ENCODE measurements at places on chromosomes 3 and 15. TPM values are rescaled to one million over a fixed set of nuclear protein-coding genes. Genes with fewer than 3 reads are reported as not detected.
A peak's percentile ranks its signal among the peaks of the same experiment; 100 is the strongest.

DNA sequence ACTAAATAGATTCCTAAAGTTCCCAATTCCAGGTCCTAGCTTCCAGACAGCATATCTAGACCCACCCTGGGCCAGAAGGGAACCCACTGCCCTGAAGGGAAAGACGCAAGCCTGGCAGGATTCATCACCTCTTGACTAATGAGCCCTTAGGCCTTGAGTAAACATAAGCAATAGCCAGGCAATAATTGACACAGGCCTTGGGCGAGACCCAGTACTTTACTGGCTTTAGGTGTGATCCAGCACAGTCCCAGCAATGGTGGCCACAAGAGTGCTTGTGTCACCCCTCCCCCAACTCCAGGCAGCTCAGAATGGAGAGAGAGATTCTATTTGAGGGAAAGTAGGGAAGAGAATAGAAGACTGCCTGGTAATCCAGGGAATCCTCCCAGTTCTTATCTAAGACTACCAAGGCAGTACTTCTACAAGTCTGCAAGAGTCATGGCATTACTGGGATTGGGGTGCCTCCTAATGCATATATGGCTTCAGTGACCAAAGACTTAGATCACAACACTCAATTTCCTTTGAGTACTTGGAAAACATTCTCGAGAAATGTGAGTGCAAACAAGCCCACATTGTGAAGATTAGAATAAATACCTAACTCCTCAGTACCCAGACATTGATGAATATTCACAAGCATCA is 30.4 kb upstream of the WWTR1 start:
- DNase-seq = no peak

- DNase-seq = peak; percentile 82
These were observed 20.3 kb upstream of the CSPG4 start for GRCh38 chr15:75732809-75733451.

GRCh38 chr15:39685999-39686613 is 96.5 kb downstream of the FSIP1 start:
- no peak for DNase-seq

Gene MYH15
- 0.30 TPM for total RNA-seq

Gene ACTC1
- total RNA-seq = 3,379 TPM

Gene AHSG
- not detected for total RNA-seq
